ENCODE measurements at places on chromosomes 1 and 21. TPM values are rescaled to one million over a fixed set of nuclear protein-coding genes. Genes with fewer than 3 reads are reported as not detected.

WDR64 gene
- 0.70 TPM for total RNA-seq

TCEANC2 gene
- 2.1 TPM for total RNA-seq

CD48 gene
- 10.0 TPM for total RNA-seq

RPTN gene
- total RNA-seq, result not detected

RHBDL2 gene
- total RNA-seq, result 0.14 TPM

FAM110D gene
- 0.14 TPM for total RNA-seq

FCRL5 gene
- total RNA-seq, result 0.37 TPM

SLC45A3 gene
- total RNA-seq, result 5.9 TPM

TAL1 gene
- 184 TPM for total RNA-seq

S100A7 gene
- total RNA-seq, result not detected

CREB3L4 gene
- 7.4 TPM for total RNA-seq

HPDL gene
- total RNA-seq, result 5.2 TPM

SLFNL1 gene
- 0.67 TPM for total RNA-seq

BGLAP gene
- total RNA-seq, result 0.75 TPM

Data from liver (tissue), 10 donors.